Sciatic nerve (tissue), 2 donors: ENCODE measurements at places on chromosomes 5 and 9.
A peak's percentile ranks its signal among the peaks of the same experiment; 100 is the strongest.

DNA sequence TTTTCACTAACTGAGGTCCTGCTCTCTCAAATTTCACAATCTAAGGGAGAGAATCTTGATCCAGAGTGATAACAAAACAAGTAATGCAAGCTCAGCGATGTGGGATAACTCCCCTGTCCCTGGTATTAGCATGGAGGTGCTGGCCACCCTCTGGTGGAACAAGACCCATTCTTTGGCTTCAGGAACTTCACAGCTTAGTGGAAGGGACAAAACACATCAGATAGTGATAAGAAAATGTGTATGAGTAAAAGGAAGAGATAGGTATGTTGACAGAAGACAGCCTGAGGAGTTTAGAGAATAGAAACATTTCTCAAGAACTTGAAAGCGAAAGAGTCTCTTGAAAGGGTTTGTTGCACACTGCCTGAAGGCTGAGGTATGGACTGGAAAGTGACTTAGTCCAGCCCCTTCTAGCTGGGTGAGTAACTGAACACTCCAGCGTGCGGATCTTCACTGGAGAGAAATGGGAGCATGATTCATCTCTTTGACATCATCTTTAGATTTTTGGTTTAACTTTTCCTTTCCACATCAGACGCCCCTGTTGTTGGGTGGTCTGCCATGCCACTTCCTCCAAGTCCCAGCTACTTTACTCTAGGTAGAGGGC, 25.4 kb upstream of the ZSWIM6 start:
- DNase-seq, result no peak

GRCh38 chr5:137345396-137345795, 153.7 kb downstream of the SPOCK1 start:
- DNase-seq, result no peak

- no peak for DNase-seq
Observed at GRCh38 chr5:80656425-80656824, 1.6 kb upstream of the DHFR start.

- no peak for DNase-seq
Observed at GRCh38 chr5:15798006-15798405, 298.0 kb downstream of the FBXL7 start.

DNA sequence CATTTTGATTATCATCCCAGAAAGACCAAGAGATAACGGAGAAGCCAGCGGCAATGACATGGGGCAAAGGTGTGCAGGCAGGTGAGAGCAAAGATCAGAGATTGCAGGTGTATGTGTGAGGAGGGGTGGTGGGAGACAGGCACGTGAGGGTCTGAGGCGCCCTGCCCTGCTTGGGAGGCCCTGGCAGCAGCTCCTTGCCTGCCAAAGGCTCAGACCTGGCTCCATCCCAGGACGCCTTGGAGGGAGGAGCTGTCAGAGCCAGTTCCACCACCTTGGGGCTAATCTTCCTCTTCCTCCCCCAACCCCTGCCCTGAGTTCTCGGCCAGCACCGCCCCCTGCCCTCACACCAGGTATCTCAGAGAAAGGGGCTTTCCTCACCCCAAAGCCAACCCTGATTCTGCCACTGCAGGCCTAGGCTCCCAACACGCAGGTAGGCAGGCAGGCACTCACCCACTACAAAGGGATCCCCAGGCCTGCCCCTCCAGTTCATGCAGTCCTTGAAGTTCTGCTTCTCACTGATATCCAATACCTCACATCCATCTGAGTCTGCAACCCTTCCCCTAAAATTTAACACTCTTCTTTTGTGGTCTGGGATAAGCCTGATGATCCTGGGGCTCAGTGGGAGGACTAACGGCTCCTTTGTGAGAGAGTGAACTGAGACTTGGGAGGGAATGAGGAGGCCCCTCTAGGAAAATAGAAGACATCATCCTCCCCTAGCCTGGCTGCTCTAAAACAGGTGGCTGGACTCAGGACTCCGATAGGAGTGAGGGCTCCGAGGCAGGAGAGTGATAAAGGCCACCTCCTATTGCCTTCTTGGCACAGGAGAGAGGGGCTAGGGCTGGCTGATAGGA, 1.8 kb downstream of the AQP3 start:
- DNase-seq, result no peak

GRCh38 chr5:643351-643801, 31.2 kb downstream of the CEP72 start:
- no peak for DNase-seq

DNA sequence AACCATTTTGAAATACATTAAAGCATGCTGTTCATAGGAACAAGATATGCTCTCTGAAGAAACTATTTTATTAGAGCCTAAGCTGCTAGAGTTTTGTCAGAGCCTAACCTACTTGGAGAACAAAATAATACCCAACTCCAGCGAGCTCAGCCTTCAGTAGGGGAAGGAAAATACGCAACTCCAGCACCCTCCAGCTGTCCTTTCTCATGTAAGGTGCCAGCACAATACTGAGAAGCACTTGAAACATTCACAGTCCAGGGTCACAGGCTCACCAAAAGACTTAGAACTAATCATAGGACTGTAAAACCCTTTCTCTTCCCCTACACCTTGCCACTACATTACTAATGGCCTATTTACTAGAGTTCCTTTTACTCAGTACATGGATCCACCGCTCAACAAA, 18.9 kb downstream of the DPYSL3 start:
- no peak for DNase-seq

- DNase-seq, result peak; percentile 88
Observed at GRCh38 chr9:127154390-127155191, 32.2 kb upstream of the ANGPTL2 start.

- DNase-seq, result no peak
Observed at GRCh38 chr9:108363311-108363710, 492.5 kb downstream of the ACTL7B start.

DNA sequence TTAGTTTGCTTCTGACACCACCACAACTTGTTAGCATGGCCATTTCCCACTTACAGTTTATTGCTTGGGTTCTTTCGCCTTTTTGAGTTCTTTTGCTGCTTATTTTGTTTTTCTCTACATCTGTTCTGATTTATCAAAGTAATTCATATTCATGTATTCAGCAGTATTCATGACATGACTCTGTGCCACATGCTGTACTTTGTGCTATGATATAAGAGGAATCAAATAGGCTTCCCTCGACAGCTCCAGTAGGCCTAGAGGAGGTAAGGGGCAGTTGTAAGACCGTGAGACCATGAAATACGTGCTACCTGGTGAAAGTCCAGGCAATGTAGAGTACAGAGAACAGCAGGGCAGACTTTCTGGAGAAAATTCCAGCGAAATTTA, 110.7 kb upstream of the SAP30L start:
- no peak for DNase-seq

DNA sequence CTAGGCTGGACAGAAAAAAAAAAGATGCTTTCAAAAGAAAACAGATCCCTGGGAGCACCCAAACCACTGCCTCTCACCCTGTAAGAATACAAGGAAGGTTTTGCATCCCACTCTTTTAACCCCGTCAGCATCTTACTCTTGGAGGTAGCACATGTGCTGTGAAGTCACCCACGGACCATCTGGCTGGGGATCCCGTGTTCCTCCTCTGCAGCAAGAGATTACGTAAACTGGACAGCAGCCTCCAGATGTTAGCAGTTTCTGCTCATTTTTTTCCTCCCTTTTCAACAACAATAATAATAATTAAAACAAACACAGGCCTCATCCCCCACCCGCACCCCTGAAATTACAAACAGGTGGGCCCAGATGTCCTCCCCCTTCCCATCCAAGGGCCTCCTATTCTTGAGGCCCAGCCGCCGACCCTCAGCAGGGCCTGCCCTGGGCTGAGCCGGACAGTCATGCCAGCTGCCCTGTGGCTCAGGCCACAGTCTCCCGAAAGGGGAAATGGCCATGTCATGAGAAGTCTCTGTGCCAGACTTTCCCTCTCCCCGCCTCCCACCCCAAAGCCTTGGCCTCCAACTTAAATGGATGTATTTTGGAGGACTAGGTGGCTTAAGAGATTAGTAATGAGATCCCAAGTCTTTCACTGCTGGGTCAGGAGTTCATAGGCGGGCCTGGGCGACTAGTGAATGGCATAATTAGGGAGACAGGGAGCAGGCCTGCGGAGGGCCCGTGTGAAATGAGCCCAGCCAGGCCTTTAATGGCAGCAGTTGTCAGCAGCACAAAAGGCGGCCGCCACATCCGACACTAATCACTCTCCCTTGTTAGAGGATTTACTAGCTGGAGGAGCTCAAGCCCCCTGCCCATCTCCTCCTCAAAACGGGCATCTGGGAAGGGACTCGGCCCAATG, 165.1 kb downstream of the PAPPA start:
- peak; percentile 65 for DNase-seq

GRCh38 chr5:147547730-147548129, 37.9 kb upstream of the DPYSL3 start:
- DNase-seq, result no peak

- DNase-seq, result no peak
Observed at GRCh38 chr5:69454460-69455249, 37.9 kb upstream of the OCLN start.

DNA sequence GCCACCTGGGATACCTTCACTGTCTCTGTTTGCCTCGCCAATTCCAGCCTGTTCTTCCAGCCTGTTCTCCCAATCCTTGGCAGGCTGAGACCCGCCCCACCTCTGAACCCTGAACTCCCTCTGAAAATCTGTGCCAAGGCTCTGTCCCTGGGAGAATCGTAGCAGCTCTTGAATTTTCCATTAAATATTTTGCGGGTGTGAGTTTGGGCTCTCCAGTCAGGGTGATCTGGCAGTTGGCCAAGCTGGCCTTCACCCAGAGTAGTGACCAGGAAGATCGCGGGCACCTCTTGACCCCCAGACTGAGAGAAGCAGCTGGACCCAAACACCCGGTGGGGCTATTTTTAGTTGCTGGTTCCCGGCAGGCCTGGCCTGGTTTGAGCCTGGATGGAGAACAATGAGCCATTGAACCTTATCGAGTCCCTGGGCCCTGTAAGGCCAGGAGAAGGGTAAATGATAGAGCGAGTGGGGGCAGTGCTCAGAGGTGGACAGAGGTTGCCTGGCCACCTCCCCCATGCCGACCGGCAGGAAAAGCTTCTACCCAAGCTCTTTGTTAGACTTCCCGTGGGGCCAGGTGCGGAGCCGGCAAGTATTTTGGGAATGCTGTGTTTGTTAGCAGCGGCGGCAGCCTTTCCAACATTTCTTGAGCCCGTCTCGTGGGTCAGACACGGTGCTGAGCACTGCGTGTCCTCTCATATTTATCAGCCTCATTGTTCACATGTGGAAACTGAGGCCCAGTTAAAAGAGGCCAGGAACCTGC, 146.2 kb downstream of the RGS3 start:
- DNase-seq, result peak; percentile 93

GRCh38 chr5:1294206-1294834, 548 bp downstream of the TERT start:
- no peak for DNase-seq

- no peak for DNase-seq
Observed at GRCh38 chr9:124124729-124125650, 113.4 kb downstream of the LHX2 start.

DNA sequence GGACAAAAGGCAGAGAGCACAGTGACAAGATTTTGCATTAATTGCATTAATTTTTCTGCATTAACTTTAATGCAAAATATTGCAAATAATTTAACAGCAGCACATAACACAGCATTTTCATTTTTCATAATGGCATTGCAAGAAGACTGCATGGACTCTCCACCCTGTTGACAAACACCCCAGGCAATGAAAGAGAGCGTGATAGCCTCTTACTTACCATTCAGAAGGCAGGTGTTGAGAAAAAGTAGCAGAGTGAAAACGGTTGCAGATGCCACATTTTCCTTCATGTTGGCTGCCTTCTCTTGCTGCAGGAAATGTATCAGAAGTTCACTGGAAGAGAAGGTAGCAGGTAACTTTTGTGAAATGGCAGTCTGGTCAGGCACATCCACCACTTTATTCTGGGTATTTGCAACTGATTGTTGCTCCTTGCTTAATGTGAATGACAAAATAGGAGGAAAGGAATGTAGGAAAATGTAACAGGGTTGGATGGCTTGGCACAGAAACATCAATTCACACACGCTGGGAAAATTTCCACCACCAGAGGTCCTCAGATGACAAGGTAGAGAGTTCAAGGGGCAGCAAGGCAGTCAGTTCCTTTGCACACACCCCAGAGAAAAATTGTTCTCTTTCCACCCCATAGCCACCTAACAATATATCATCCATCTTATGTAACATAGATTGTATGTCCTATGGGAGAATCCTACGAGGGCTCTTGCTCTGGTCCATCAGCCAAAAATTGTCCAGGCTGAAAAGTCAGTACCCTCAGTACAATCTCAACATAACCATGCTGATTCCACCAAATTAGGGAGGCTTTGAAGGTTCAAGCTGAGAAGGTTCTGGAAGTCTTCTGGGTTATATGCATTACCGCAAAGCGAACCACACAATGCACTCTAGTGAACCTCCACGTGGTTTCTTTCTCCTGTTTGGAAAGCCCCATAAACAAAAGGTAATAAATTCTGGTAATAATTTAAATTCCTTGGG, 41.9 kb upstream of the AGXT2 start:
- peak; percentile 77 for DNase-seq

- no peak for DNase-seq
Observed at GRCh38 chr9:99561509-99561917, 260.2 kb upstream of the NR4A3 start.

DNA sequence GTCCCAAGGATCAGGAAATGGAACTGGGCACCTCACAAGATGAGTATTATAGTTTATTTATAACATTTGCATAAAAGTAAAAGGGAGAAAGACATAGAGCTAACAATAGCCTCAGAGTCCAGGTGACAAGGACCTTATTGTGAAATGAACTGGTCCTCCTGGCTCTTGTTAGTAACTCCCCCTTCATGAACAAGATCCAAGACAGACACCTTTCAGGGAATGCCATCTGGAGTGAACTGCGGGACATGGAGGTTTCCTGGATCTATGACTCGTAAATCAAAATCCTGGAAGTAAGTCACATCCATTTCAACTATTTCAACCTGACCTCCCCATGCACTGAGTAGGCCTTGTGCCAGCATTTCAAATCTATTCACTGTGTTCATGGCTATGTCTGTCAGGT, 129.5 kb upstream of the GAS1 start:
- DNase-seq, result no peak

- DNase-seq, result no peak
Observed at GRCh38 chr9:23557689-23558088, 268.4 kb downstream of the ELAVL2 start.

DNA sequence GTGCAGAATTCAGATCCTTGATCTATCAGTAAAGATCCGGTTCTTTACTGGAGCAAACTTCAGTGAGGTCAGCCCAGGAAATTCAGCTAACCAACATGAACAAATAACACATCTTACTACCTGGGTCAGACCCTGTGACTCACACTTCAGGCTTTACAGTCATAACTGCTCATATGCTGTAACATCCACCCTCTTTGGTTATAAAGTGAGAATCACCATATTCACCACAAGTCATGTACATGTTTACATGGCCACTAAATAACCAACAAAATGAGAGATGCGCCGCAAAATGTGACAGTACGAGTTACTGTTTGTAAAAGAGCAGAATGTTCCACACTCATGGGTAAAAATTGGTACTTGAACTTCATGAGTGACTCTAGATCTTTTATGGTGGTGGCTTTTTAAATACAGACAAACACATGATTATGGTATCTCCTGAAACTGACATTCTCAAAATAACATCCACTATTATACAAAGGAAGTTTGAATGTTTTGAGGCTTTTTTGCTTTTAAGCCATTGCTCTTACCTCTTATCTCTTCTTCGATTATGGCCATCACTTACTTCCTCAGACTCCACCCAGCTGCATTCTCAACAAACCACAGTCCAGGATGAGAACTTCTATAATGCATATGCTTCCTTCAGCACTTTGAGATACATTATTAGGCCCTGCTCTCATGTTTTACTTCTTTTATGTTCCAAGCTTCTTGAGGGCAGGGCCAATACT, 516.6 kb downstream of the RAB3C start:
- DNase-seq, result no peak
